Right cardiac atrium (tissue), 5 donors: ENCODE measurements at places on chromosomes 12 and 14.

GRCh38 chr12:100503228-100503628 lies 29.6 kb downstream of the NR1H4 start:
- no peak for DNase-seq

GRCh38 chr12:65495233-65495632 lies 216.8 kb downstream of the MSRB3 start:
- no peak for DNase-seq

GRCh38 chr14:105489542-105490266 lies 1.3 kb upstream of the TEDC1 start:
- DNase-seq, result peak; percentile 80

DNA sequence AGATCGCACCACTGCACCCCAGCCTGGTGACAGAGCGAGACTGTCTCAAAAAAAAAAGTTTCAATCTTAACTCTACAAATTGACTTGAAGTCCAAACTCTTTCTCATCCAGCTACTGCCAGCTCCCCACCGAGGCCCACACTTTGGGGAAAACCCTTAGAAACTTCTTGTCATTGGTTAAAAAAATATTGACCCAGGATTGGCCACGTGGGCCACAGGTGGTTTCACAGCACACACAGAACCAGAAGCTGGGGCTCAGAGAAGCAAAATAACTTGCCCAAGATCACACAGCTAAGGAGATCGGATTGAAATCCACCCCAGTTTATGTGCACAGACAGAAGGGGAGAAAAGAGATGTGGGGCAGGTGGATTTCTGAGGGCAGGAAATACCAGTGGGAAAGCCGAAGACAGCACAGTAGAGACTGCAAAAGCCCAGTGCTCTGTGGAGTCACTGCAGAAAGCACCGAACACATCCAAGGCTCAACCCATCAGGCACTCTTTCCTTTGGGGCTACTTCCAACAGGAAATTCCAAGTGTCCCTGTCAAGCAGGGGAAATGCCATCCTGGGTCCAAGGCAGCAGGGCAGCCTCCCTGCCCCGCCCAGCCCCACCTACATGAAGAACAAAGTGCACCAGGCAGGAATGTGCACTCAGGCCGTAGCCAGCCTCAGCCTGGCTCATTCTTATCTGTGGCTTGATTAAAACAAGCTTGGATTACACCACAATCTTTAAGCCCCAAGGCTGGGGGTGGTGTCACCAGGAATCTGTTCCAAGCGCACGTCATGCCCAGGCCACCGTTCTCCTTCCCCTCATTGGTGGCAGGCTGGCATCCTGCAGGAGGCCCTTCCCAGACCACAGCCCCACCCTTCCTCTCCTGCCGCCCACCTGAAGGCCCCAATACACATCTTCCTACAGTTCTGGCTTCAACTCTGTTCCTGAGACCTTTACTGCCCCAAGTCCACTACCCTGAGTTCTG lies 72.5 kb downstream of the ITPK1 start:
- DNase-seq, result peak; percentile 76

DNA sequence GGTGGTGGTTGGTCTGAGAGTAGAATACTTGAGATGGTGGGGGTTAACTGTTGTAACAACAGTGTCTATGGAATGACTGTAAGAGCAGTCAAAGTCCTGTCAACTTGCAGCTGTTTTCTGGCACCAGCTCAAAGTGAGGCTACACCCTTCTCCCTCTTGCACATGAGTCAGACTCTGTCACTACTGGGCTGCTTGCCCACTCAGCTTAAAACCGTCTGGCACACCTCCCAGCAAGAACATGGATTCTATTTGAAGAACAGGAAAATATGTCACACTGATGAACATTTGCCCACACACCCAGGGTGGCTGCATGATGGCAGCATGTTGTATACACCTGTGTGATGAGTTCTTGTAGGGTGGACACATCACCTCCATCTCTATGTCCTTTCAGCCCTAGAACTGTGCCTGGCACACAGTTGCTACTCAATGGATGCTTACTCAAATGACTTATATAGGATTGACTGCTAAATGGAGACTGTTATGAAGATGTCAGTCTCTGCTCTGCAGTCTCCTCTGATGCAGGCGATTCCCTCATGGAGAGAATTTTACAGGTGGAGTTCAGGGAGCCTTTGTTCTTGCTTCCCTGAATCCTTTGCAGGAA lies 19.3 kb upstream of the SERPINA6 start:
- DNase-seq, result peak; percentile 89

GRCh38 chr14:102539544-102540314 lies 30.2 kb upstream of the ANKRD9 start:
- DNase-seq, result peak; percentile 88

DNA sequence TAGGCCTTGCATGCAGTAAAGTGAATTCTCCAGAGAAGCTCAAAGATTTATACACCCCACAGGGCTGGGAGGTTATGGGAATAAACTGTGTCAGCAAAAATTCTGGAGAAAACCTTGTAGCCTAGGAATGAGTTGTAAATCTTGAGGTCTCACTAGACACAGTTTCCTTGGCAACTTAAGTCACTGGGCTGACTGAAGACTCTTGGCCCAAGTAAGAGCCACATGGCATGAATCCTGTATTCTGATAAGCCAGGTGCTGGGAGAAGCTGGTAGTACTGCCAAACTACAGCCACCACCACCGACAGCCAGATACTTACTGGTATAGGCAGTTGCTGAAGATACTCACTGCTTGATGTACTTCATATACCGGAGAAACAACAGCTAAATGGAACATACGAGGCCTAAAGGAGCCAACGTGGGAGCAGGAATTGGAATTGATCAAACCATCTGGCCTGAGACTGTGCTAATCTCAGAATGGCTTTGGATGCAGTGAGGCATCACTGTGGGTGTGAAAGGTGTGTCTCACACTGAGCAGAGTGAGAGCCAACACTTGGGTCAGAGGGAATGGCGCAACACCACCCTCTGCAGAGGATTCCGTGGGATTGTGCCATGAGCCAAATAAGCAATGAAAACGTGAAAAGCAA lies 102.8 kb upstream of the TMCC3 start:
- peak; percentile 52 for DNase-seq

- DNase-seq, result peak; percentile 11
Observed at GRCh38 chr14:104107611-104108569, 22.4 kb downstream of the ASPG start.

DNA sequence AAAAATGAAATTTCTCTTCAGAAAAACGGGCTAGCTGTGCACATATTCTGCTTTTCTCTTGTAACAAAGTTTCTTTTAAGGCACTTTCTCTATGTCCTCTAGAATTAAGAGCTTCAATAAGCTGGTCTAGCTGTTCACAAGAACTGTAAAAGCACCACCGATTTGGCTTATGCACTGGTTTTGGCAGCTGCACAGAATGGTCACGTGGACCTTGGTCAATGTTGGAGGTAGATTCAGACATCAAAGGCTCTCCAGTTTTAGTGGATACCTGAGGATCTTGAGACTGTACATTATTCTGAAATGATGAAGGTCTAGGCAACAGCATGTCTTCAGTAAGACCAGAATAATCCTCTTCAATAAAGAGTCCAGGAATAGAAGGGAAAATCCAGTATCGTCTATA lies 61.5 kb upstream of the CFL2 start:
- DNase-seq, result no peak

GRCh38 chr12:103840462-103840875 lies 565 bp downstream of the NT5DC3 start:
- DNase-seq, result peak; percentile 58

DNA sequence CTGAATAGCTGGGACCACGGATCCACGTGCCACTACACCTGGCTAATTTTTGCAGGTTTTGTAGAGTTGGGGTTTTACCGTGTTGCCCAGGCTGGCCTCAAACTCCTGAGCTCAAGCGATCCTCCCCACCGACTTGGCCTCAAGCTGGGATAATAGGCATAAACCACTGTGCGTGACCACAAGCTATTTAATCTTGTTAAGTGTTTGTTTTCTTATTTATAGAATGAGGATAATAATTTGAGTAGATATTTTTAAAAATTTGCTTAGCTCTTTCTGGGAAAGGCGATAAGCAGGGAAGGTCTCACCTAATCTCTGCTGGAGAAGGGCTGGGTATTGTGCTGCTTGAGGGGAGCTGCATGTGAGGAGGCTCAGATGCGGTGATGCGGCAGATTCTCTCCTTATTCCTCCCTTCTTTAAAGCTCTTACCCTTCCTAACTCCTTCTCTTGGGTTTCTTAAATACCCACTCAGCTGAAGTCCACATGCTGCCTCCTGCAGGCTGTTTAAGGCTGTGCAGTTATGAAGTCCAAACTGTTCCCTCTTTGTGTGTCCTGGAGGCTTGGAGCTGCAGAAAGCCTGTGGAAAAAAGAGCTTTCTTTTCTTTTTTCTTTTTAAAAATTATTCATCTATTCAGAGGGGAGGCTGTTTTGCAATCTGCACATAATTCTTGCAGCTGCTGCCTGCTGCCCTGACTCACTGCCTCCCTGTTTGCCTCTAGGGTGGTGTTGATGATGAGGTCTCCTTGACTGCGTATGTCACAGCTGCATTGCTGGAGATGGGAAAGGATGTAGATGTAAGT lies 37.9 kb downstream of the A2ML1 start:
- DNase-seq, result peak; percentile 68

- DNase-seq, result peak; percentile 39
Observed at GRCh38 chr12:6315704-6316597, 5.5 kb downstream of the PLEKHG6 start.

DNA sequence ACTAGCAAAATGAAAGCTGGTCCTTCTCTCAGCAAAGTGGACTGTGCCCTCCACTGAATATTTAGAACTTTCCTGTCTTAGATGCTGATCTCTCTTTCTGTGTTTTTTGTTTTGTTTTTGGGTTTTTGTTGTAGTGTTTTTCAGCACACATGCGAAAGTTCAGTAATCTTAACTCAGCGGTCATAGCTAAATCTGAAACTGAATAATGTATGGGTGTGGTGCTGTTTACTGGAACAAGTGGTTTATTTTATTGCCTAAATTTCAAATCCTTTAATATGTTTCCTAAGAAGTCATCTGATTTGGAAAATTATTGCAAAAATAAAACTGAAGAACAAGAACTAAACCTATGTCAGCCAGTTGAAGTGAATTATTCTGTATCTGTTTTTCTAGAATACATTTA lies 116.0 kb upstream of the LRIG3 start:
- DNase-seq, result no peak

DNA sequence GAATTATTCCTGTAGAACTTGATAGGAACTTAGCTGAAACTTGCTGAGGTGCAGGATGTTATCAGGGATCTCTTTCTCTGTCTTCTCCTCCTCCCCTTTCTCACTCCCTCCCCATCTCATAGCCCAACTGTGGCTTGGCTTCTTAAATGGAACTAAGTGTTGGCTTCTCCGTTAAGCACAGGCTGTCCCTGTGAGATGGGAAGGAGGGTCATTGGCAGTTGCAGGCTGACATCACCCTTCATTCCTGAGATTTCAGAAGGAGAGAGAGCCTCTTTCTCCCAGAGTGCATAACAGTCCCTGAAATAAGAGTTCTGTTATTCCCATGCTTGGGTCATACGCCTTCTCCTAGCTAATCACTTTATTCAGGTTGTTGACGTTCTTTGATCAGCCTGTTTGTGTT lies 162.0 kb downstream of the UNC79 start:
- no peak for DNase-seq

DNA sequence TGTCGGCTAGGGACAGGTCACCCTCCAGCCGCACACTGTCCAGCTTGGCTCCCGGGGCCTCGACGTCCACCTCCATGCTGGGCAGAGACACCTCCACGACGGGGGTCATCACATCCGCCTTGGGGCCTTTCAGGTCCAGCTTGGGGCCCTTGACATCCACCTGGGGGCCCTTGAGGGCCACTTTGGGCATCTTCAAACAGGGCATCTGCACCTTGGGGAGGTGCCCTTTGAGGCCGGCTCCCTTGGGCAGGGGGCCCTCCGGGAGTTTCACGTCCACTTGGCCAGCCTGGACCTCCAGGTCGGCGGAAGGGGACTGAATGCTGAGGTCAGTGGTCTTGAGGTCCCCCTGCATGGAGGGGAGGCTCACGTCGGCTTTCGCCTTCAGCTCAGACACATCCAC lies 17.9 kb downstream of the PLD4 start:
- DNase-seq, result peak; percentile 31

DNA sequence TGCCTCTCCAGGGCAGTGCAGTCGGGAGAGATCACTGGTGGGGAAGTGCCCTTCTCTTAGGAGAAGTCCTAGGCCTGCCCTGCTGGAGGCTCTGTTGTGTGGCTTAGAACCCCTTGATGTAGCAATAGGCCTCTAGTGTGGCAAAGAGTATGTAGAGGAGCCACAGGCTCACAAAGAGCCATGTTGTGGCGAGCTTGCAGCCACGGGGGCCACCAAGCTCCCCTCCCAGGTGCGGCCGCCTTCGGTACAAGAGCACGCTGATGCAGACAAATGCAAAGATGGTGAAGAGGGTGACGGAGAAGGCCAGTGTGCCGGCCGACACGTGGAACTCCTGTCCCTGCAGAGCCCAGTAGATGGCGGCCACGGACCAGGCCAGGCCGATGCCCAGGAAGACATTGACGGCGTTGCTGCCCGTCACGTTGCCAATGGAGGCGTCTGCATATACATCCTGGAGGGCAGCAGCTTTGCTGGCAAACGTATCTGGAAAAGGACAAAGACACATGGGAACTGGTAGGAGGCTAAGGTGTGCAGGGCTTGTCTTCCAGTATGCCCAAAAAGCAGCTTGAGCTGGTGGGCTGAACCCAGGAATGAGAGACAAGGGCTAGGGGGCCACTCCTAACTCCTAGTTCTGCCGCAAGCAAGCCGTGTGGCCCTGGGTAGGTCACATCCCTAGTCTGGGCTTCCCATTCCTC lies 142.8 kb downstream of the SLC8A3 start:
- DNase-seq, result peak; percentile 86

DNA sequence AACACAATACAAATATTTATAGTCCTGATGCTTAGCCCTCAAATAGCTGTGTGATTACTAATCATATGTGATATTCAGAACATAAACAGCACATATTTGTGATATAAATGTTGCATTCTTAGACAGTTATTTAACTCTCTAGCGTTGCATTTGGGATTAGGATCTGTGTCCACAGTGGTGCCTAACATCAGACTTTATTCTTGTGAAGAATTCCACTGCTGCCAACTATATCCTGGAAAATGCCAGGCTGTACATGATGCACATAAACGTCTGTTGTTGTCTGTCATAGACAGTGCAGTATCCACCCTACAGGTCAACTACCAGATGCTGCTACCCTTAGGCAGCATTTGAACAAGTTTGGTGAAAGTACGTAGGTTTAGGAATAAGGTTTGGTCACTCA lies 39.0 kb downstream of the SLC38A4 start:
- DNase-seq, result no peak

GRCh38 chr12:123833830-123834229 lies 71.7 kb downstream of the DNAH10 start:
- DNase-seq, result no peak

GRCh38 chr12:113996026-113996425 lies 29.9 kb upstream of the RBM19 start:
- DNase-seq, result no peak

GRCh38 chr12:121788176-121788818 lies 5.2 kb downstream of the RHOF start:
- DNase-seq, result no peak

- no peak for DNase-seq
Observed at GRCh38 chr14:100776681-100777365, 49.1 kb upstream of the MEG3 start.
